COLO829 (cell line): ENCODE measurements at places on chromosomes 3 and 15.

GRCh38 chr15:39598186-39598850 is 17.4 kb downstream of the THBS1 start:
- no peak for DNase-seq

DNA sequence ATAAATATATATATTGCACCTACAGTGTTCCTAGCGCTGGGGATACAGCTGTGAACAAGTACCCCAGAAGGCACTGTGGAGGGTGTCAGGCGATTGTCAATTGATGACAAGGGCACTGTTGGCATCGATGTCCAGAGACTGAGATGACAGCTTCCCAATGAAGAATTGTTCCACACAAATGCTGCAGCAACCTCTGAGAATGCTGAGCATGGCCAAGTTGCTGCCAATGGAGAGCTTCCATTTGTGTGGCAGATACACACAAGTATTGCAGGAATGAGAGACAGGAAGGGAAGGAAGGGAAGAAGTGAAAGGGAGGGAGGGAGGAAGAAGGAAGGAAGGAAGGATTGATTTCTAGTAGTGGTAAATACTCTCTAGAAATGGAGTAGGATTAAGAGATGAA is 21.9 kb downstream of the LRTM1 start:
- DNase-seq, result no peak

GRCh38 chr15:87033056-87033455 is 953.4 kb downstream of the AGBL1 start:
- no peak for DNase-seq

GRCh38 chr15:29896062-29896461 is 73.8 kb upstream of the TJP1 start:
- DNase-seq, result no peak

DNA sequence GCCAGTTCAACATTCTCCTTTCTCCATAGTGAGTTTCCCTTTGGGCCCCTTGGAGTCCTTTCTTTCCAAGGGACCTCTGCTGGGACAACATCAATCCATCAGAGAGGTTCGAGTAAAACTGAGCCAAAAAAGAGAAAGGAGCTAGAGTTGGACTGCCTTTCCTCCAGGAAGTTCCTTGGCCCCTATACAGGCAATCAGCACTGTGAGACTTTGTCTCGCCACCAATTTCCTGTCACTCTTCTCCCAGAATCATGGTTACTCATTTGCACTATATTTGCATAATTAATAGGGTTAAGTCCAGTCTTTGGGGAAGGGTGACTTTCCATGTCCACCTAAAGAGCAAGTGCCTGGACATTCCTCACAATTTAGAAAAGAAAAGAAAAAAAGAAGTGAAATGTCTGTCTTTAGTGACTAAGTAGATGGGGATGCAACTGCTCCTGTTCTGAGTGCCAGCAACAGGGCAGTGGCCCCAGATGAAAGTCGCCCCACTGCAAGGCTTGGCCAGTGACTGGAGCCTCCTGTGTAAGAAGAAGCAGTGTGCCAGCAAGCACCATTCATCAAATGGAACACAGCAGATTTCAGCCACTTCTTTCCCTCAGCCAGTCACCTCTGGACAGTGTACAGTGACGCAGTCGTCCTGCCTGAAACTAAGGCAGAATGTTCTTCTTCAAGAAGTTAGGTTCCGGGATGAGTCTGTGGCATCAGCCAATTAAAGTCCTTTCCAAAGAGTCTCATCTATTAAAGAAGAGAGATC is 91.6 kb downstream of the FSIP1 start:
- DNase-seq, result no peak

GRCh38 chr3:187828579-187829452 is 83.5 kb upstream of the BCL6 start:
- DNase-seq, result no peak

DNA sequence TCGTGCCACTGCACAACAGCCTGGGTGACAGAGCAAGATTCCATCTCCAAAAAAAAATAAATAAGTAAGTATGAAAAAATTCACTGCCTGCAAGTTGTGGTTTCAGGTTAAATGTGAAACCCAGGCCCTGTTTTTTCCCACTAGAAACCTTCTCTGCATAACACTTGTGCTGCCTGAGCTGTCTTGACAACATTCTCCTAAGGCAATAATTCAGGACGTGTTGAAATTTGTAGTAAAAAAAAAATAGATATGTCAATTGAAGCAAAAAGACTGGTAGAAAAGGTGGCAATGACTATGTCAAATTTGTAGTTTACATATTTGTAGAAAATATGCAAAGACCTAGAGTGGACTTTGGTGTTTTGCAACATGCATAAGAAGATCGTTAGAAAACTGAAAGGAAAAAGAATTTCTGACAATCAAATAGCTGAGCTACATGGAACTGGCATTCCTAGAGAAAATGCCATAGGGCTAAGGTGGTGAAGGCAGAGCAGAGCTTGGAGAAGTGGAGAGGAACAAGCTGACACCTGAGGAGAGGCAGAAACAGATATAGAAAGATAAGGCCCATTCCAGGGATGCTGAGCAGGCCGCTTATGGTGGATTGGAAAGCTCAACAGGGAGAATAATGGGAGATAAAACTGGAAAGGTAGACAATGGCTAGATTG is 150.2 kb downstream of the PLCH1 start:
- no peak for DNase-seq

DNA sequence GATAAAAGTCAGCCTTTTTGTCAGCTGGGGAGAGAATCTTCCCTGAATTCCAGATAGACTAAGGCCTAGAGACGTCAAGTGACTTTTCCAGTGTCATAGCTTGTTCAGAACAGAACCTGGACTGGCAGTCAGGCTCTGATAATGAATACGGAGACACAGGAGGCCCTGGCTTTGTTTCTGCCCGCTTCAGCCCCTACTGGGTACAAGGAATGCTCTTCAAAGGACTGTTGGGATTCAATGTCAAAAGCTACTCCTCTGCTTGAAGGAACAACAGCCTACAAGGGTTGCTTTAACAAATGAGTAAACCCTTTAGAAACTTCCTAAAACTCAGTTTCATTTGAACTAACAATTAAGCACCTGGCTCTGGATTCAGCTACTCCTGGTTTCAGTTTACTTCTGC is 412.3 kb downstream of the OXSM start:
- DNase-seq, result no peak
